ENCODE measurements at places on chromosomes 7 and 10. TPM values are rescaled to one million over a fixed set of nuclear protein-coding genes. Genes with fewer than 3 reads are reported as not detected.

FAM221A gene
- total RNA-seq: 4.4 TPM

PIK3CG gene
- not detected for total RNA-seq

OR6V1 gene
- total RNA-seq: not detected

TFPI2 gene
- 1.7 TPM for total RNA-seq

OLAH gene
- 15.0 TPM for total RNA-seq

PITRM1 gene
- total RNA-seq: 73.1 TPM

NPSR1 gene
- not detected for total RNA-seq

FEZF1 gene
- under 0.01 TPM for total RNA-seq

CABCOCO1 gene
- not detected for total RNA-seq

OIT3 gene
- 0.14 TPM for total RNA-seq

ZNF12 gene
- total RNA-seq: 33.7 TPM

TPST1 gene
- total RNA-seq: 51.4 TPM

MGMT gene
- 15.8 TPM for total RNA-seq

SORCS1 gene
- total RNA-seq: not detected

ATP6V0E2 gene
- 5.6 TPM for total RNA-seq

PIP gene
- not detected for total RNA-seq

ERLIN1 gene
- total RNA-seq: 89.9 TPM

NUPR2 gene
- total RNA-seq: not detected

NPFFR1 gene
- not detected for total RNA-seq

SFTPA2 gene
- total RNA-seq: not detected

PNLIP gene
- not detected for total RNA-seq

GIMAP5 gene
- not detected for total RNA-seq

ACTA2 gene
- 5.8 TPM for total RNA-seq

CPN1 gene
- total RNA-seq: not detected

RBM20 gene
- under 0.01 TPM for total RNA-seq

MSMB gene
- total RNA-seq: 0.34 TPM

CALCR gene
- total RNA-seq: not detected

TMEM270 gene
- total RNA-seq: not detected

TAS2R3 gene
- 1.0 TPM for total RNA-seq

ADAMTS14 gene
- 0.14 TPM for total RNA-seq

PNLIPRP1 gene
- not detected for total RNA-seq

FFAR4 gene
- total RNA-seq: not detected

GPR158 gene
- total RNA-seq: not detected

ADCYAP1R1 gene
- not detected for total RNA-seq

STEAP1B gene
- total RNA-seq: 5.5 TPM
